Activated CD8-positive, alpha-beta memory T cell treated with anti-CD3 and anti-CD28 coated beads for 1 hour (primary cell): ENCODE measurements at places on chromosomes 12 and 14.

GRCh38 chr12:645563-646071, 17.6 kb downstream of the NINJ2 start:
- DNase-seq, result no peak

GRCh38 chr14:91331721-91332120, 85.9 kb downstream of the CCDC88C start:
- no peak for DNase-seq

GRCh38 chr12:21891751-21892217, 49.4 kb downstream of the ABCC9 start:
- DNase-seq, result no peak

DNA sequence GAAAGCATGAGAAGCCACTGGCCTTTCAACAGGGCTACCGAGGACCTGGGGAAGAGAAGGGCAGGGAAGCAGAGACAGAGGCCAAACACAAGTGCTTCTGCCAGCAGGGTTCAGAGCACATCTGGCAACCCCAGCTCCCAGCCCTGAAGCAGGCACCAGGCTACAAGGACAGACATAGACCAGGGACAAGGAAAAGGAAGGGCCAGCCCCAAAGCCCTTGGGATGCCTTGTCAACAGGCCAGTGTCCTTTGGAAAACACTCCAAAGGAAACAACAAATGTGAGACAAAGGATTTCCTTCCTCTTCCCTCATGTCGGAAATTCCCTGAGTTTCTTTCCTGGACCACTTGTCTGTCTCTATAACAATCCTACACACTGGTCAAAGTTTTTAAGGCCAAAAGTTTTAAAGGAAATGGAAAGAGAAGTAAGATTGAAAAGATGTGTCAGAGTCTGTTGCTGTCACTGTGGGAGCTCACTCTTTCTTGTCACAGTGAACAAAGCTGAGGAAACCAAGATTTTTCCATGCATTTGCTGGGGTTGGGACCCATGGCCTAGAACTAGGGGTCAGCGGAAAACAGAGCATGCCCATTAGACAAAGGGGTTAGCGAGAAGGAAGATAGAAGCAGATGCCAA, 59.4 kb downstream of the TTC9 start:
- no peak for DNase-seq

DNA sequence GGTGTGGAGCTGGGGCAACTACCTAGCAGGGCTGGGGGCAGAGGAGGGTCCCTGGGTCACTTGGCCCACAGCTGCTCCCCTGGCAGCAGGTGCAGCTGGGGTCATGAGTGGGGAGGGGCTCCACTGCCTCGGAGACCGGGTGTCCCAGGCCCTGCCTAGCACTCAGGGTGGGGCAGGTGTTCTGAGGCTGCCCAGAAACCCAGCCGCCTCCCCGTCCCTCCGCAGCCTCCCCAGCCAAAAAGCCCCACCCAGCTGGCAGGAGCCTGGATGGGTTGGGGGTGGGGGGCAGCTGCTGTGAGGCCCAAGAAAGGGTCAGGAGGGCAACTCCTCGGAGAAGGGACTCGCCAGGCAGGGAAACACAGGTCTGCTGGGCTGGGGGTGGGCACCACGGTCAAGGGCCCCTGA, 11.2 kb downstream of the AHNAK2 start:
- DNase-seq, result no peak
